ENCODE measurements at places on chromosomes 5 and 9.

GRCh38 chr5:143851383-143851782 is 39.4 kb downstream of the HMHB1 start:
- no peak for DNase-seq

GRCh38 chr9:107439991-107440456 is 49.5 kb downstream of the KLF4 start:
- no peak for DNase-seq

- DNase-seq: no peak
Measured at GRCh38 chr9:74037274-74037673, 459.9 kb upstream of the RORB start.

DNA sequence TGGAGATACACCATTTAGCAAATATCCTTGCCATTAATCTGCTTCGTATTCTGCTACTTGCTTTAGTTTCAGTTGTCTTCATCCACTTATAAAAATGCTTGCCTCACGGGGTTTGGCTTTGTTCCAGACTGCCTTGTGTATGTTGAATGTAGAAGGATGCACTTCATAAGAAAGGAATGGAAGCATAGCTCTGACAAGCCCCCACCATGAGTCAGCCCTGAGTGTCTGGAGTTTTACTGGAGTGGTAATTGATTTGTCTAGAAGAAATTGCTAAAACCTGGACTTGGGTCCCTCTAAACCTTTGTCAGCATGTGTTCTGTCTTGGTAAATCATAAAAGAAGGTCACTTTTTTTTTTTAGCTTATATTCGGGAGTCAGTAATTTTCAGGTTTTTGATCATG is 4.6 kb downstream of the TEX48 start:
- DNase-seq: no peak

DNA sequence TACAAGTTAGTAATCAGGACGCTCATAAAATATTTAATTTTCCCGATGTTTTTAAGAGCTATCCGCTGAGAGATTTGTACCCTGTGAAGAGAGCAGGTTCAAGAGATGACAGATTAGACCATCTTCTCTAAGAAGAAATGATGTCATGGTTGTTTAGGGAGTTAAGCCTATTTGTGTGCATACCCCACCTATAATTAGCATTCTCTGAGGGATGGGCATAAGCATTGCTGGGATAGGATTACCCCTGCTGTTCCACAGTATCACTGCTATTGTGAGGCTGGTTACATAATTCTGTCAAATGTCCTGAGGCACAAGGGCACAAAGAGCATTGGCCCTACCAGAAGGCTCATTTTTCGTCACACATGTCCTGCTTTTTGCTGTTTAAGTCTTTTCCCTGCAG is 687.0 kb downstream of the CETN3 start:
- DNase-seq: no peak

DNA sequence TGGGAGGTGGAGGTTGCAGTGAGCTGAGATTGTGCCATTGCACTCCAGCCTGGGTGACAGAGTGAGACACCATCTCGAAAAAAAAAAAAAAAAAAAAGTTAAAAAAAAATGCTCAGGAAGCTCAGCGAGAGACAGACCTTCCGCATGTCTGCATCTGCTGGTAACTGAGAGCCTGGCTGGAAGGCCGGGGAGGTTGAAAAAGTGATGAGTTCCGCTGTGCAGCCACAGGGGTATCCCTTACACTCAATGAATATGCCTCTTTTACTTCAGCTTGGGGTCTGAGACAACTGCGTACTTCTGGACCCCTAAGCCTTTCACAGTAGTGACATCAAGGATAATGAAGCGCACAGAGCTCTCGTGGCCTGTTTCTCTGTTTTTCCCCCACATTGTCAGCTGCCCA is 179.9 kb upstream of the KLF4 start:
- no peak for DNase-seq

- DNase-seq: no peak
Measured at GRCh38 chr5:126402621-126403555, 20.3 kb upstream of the GRAMD2B start.
